ENCODE measurements at places on chromosomes 2 and 18.
A peak's percentile ranks its signal among the peaks of the same experiment; 100 is the strongest.

DNA sequence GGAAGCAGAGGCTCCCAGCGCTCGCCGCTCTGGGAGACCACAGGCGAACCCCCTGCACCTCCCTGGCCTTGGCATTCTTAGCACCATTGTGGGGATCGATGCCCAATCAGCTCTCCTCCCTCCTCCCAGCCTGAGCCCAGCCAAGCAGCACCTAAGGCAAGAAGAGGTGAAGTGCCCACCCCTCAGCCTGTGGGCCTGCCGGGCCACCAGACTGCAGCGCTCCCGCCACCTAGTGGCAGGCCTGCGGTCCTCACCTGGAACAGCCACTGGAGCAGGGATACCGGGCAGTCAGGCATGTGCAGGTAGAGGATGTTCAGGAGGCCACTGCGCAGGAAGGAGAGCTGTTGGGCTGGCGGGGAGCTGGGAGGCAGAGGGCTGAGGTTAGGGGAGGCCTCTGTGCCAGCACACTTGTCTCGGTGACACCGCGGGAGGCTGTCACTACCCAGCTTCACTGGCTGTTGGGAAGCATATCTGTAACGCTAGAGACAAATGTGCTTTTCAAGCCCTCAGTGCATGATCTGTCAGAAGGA lies 35.2 kb downstream of the FAM178B start:
- no peak for DNase-seq

GRCh38 chr18:74334242-74334893 lies 18.7 kb downstream of the C18orf63 start:
- no peak for DNase-seq

DNA sequence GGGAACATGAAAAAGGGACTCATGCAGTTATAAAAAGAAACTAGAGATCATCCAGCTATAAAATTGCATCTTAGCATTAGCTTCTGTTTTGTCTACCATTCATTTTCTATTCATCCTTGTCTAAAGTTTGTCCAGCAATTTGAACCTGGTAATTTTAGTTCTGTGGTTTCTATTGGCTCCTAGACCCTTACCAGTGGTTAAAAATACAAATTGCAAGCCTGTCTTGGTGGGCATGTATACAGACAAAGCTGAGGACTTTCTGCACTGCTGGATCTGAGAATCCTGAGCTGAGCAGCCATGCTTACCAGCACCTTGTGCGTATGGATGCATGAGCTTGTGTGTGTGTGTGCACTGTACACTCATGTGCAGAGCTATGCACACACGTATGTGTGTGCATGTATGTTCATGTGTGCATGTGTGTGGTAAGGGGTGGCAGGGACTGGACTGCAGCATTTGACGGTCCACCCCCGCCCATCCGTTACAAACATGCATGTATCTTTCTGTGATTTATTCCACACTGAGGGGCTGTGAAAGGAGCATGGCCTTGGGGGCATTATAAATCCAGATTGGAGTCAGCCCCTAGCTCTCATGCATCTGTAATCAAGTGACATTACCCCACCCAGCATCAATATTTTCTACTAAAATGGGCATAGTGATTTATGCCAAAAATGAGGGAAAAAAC lies 144.7 kb downstream of the FAM210A start:
- no peak for DNase-seq

DNA sequence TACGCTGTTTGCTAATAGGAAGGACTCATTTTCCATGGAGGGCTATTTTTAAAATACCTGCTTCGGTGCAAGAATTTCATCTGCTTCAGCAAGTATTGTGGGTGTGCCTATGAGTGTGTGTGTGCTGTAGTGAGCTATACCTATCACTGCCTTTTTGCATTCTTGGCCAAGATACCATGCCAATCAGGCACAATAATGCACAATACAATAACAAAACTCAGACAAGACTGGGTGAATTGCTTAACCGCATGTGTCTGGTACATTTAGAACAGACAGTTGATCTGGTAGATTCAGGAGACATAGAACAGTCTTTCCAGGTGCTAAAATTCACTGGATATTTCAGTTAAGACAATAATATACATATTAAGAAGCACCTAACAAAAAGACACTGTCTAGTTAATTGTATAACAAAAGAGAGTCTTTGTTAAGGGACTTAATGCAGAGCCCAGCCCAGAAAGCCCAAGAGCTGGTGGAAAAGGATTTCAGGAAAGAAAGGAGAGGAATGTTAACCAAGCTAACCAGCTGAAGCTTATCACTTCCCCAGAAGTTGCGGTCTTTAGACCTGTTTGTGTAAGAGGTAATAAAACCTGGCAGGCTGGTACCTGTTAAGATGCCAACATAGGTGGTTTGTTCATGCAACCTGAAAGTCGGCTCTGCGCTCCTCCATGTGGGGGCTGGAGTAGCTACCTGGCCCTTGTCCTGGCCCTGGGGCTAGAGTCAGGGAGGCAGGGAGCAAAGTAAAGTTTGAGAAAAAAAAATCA lies 153.3 kb upstream of the RBMS1 start:
- no peak for DNase-seq

DNA sequence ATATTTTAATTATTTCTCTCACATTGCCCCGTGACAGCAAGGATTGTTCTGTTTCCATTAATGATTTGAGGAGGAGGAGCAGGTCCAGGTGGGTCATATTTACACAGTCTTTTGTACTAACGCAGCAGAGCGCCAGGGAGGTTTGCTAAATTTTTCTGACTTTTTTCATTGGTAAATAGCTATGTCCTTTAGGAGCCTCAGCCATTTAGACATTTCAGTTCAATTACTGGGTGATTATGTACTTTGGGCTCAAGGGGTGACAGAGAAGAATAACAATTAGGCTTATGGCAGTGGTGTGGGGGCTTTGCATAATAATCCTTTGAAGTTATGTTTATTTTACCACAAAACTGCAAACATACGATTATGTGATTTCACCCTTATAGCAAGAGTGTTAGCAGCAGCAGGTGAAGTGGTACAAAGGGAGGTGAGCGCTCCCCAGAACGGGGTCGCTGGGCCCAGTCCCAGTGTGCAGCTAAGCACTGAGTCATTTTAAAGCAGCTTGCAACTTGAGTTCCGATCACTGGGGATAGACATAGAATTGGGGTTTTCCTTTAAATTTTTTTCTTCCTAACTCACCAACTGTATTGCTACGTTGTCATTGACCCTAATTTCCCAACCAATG lies 80.3 kb downstream of the TSHZ1 start:
- no peak for DNase-seq

DNA sequence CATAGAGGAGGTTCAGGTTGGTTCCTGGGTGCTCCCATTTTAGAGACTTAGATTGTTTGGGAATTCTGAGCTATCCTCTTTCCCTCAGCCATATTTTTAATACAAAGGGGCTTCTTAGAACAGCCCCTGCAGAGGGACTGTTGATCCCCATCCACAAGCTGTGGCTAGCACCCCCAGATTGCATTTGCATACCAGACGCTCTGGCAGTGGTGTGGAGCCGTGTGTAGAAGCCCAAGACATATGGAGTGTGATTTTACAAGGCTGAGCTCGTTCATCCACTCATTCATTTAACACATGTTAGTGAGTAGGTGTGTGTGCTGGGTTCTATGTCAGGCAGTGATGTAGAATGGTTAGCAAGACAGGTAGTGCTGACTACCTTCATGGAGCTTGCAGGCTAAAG lies 166.7 kb upstream of the BOD1L2 start:
- no peak for DNase-seq

GRCh38 chr2:181308766-181309515 lies 148.2 kb upstream of the ITGA4 start:
- no peak for DNase-seq

GRCh38 chr2:237158194-237158593 lies 72.5 kb downstream of the COPS8 start:
- DNase-seq = no peak

- DNase-seq = no peak
Observed at GRCh38 chr18:65049586-65049985, 701.2 kb upstream of the CDH7 start.

DNA sequence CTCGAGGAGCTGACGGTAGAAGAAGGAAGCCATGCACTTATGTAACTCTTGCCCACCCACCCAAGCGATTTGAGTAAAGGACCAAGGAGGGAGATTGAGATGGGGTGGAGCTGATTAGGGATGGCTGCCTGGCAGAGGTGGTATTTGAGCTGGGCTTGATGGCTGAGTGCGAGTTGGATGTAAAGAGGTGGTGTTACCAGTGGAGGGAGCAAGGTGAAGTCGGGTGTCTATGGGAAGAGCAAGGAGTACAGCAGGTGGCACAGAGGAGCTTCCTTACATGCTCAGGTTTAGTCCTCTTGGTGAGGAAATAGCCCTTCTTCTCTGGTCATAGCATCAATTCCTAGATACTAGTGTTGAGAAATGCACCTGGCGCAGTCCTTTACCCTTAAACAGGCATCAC lies 294.2 kb upstream of the SKOR2 start:
- no peak for DNase-seq

GRCh38 chr2:52082646-52083045 lies 1050.7 kb upstream of the NRXN1 start:
- DNase-seq = no peak

DNA sequence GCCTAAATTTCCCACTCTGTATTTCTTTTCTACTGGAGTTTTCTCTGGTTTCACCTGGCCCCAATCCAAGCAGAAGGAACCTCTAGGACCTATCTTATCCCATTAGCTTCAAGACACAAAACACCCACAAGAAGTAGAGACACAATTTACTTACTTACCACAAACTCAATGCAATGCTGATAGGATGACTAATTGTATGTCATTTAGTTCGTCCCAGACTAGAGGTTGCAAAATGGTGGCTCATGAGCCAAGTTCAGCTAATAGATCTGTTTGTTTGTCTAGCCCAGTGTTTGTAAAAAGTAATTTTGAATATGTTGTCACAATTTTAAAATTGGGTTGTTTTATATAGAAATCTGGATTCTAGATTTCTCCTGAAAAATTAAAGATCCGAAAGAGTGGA lies 34.7 kb upstream of the ZSWIM2 start:
- no peak for DNase-seq

- no peak for DNase-seq
Observed at GRCh38 chr18:65322895-65323294, 427.9 kb upstream of the CDH7 start.

- DNase-seq = peak; percentile 17
Observed at GRCh38 chr2:227238238-227239237, 74.1 kb downstream of the COL4A3 start.

GRCh38 chr2:199596549-199596948 lies 138.8 kb upstream of the SATB2 start:
- DNase-seq = no peak

DNA sequence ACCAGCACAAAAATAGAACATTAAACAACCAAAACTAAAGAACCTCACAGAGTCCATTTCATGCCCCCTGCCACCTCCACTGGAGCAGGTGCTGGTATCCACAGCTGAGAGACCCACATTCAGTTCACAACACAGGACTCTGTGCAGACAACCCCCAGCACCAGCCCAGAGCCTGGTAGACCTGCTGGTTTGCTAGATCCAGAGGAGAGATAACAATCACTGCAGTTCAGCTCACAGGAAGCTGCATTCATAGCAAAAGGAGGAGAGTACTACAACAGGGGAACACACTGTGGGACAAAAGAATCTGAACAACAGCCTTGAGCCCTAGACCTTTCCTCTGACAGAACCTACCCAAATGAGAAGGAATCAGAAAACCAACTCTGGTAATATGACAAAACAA lies 326.7 kb downstream of the METTL4 start:
- no peak for DNase-seq

GRCh38 chr2:173272849-173273248 lies 81.8 kb upstream of the CDCA7 start:
- DNase-seq = no peak

DNA sequence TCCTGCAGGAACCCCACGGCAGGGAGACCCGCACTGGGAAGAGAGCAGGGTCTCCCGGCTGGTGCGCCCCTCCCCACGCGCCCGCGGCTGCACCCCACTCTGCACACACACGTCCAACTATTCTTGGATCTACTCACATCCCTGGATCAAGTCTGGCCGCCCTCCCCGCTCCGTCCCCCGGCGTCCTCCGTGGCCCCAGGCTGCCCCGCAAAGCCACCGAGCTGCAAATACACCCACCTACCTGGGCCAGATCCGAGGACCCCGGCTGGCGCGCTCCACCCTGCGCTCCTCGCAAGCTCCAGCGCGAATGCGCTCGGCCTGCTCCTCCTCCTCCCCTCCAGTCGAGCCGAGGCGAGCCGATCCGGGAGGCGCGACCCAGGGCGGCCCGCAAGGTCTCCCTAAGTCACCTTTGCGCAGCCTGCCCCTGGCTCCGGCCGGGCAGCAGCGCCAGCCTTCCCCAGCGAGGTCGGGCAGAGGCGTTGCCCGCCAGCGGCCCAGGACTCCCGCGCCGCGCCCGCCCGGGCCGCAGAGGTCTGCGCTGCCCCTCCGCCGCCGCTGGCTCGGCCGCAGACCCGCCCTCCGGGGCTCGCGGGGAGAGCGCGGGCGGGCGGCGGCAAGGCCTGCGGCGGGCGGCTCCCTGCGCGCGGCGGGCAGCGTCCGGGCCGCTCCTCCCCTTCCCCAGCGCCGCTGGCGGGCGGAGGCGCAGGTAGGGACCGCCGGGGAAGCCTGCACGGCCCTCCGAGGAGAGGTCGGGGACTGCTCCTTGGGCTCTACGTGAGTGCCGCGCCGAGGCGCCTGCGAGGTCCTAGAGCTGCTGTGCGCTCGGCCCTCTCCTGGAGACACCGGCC lies 126.0 kb downstream of the OSBPL1A start:
- peak; percentile 23 for DNase-seq

- no peak for DNase-seq
Observed at GRCh38 chr2:100207411-100207885, 65.1 kb upstream of the AFF3 start.

GRCh38 chr2:144922519-144922918 lies 402.6 kb upstream of the ZEB2 start:
- no peak for DNase-seq

DNA sequence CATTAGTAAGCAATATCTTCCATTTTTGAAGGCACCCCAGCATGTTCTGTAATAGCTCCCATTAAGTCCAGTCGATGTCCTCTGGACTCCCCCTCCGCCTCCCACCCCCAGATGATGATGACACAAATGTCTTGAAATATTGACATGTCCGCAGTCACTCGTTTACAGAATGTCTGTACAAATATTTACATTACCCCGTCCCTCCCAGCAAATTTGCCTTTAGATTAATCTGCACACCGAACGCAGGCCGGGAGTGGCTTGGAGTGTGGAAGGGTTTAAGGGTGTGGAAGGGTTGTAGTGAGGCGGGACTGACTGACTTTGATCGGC lies 853 bp upstream of the OSBPL6 start:
- no peak for DNase-seq

DNA sequence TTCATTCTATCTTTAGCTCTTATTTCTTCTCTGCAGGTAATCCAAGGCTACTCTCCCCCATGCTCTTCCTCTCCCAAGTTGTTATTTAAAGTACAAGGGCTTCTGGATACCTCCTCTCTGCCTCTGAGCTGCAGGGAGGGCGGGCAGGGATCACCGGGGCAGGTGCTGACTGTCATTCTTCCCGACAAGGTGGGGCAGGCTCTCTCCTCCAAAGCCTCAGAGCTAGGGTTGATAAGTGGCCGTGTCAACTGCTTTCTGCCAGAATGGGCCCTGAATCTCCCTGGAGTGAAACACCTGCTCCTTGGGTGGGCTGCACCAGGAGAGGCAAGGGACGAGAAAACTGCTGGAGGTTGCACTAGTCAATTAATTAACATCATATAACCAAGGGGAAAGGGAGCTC lies 250.3 kb downstream of the SLC4A3 start:
- no peak for DNase-seq
